Stomach (tissue), 19 donors: ENCODE measurements at places on chromosomes 5 and 9. TPM values are rescaled to one million over a fixed set of nuclear protein-coding genes. Genes with fewer than 3 reads are reported as not detected.

Gene ELAVL2
- polyA plus RNA-seq, result 0.18 TPM

Gene RNF183
- 5.6 TPM for polyA plus RNA-seq

Gene KCNIP1
- 0.20 TPM for polyA plus RNA-seq

Gene TUSC1
- polyA plus RNA-seq, result 10.4 TPM

Gene MOB3B
- polyA plus RNA-seq, result 7.2 TPM

Gene PTGES
- 15.3 TPM for polyA plus RNA-seq

Gene STKLD1
- polyA plus RNA-seq, result 1.9 TPM

Gene RXFP3
- not detected for polyA plus RNA-seq

Gene ADAMTS19
- not detected for polyA plus RNA-seq

Gene PCA3
- polyA plus RNA-seq, result not detected

Gene ZNF454
- polyA plus RNA-seq, result 0.80 TPM
